ENCODE measurements at places on chromosomes 11 and 22.
A peak's percentile ranks its signal among the peaks of the same experiment; 100 is the strongest.

GRCh38 chr11:84865791-84866535 lies 761.2 kb downstream of the DLG2 start:
- DNase-seq: no peak

GRCh38 chr11:11038352-11038751 lies 180.5 kb upstream of the ZBED5 start:
- DNase-seq: no peak

DNA sequence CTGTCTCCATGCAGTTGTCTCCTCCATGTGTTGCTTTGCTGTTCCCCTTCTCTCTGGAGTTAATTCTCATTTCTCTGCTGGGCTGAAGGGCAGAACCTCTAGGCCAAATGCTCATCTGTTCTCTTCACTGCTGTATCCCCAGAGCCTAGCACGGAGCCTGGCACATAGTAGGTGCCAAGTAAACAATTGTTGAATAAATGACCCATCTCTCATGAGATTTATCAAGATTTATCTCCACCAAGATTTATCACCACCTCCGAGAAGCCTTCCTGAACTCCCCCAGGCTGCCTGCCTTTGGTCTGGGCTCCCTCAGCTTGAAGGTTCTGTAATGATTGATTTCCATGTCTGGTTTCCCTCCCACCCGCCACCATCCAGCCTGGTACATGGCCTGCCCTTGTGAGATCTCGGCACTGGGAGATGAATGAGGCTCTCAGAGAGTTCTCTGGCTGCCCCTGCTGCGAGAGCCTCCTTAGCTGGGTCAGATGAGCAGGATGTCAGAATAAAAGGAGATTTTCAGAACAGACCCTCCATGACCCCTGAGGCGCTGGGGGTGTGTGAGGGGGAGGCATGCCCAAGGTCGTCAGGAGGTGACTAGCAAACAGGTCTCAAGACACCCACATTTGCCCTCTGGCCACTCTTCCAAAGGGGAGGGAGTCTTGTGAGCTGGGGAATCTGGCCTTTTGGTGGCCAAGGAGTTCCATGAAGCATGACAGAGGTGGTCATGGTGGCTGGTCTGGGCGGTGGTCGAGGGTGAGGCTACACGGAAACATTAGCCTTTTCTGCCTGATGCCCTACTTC lies 2.4 kb upstream of the GDPD5 start:
- DNase-seq: no peak

GRCh38 chr11:60393016-60393415 lies 3.2 kb upstream of the MS4A14 start:
- DNase-seq: no peak

DNA sequence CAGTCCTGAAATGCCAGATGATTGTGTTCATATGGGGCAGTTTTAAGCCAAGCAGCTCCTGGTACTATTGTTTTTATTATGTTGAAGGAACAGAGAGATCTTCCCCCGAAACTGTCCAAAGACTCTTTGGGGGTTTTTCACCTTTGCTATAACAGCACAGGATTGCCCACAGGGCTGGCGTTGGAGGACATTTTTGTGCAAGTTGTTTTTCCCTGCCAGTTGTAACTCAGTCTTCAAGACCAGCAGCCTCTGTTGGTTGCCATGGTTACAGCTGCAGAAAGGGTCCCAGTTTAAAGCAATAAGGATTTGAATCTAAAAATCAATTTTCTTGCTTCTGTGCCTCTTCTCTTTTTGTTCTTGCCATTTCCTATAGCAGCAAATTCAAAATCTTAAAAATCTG lies 45.4 kb upstream of the YWHAH start:
- no peak for DNase-seq

GRCh38 chr11:130583801-130584211 lies 135.4 kb downstream of the ADAMTS15 start:
- DNase-seq: no peak

DNA sequence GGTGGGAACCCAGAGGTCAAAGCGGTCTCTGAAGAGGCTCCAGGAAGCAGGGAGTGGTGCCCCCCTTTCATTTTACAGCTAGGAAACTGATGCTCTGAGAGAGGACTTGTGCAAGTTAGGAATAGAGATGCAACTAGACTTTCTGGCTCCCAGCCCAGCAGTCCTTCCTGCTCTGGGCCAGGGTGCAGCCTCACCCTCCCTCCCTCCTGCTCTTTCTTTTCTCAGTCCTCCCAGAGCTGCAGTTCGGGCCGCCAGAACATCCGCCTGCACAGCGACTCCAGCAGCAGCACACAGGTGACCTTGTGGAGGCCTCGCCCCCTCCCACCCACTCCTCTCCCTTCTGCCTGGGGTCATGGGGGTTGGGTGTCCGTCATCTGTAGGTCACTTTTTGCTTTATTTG lies 51.5 kb downstream of the LHFPL7 start:
- DNase-seq: peak; percentile 4

DNA sequence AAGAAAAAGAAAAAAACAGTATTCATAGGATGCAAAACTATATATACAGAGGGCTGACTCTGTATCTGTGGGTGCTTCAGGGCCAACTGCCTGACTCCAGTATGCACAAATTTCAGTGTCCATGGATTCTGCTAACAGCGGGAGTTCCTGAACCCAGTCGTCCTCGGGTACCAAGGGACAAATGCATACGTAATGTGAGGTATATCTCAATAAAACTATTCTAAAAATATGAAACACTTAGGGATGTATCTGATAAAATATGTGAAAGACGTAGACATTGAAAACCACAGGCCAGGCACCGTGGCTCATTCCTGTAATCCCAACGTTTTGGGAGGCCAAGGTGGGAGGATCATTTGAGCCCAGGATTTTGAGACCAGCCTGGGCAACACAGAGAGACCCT lies 13.9 kb upstream of the COMT start:
- DNase-seq: no peak

- no peak for DNase-seq
Observed at GRCh38 chr22:49863931-49864330, 10.3 kb downstream of the ZBED4 start.

- DNase-seq: no peak
Observed at GRCh38 chr11:38266691-38267090, 1668.7 kb upstream of the RAG2 start.

DNA sequence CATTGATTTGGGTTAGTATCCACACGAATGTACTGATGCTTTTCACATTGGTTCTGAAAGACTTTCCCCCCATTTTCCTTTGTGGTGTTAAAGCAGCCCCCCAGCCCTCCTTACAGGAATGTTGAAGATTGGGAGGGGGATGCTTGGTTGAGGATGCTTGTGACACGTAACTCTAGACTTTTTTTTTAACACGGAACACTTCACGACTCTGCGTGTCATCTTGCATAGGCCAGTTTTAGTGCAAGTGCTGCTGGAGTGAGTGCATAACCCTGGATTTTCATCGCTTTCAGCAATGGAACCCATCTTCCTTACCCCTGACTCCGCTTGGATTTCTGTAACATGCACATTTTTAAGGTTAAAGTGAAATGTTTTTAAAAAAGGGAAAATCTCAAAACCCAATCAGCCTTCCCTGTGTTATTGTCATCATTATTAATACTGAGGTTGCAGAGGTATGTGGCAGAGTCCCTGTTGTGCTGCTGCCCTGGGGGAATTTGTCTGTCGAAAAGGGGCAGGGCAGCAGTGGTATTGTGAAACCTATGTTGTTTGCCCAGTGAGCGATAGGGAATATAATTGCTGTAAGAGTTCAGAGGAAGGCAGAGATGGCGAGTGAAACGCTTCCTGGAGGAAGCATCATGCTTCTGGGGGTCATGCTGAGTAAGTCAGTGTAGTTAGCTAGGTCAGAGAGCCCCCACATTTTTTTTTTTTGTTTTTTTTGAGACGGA lies 12.1 kb downstream of the CECR2 start:
- no peak for DNase-seq

DNA sequence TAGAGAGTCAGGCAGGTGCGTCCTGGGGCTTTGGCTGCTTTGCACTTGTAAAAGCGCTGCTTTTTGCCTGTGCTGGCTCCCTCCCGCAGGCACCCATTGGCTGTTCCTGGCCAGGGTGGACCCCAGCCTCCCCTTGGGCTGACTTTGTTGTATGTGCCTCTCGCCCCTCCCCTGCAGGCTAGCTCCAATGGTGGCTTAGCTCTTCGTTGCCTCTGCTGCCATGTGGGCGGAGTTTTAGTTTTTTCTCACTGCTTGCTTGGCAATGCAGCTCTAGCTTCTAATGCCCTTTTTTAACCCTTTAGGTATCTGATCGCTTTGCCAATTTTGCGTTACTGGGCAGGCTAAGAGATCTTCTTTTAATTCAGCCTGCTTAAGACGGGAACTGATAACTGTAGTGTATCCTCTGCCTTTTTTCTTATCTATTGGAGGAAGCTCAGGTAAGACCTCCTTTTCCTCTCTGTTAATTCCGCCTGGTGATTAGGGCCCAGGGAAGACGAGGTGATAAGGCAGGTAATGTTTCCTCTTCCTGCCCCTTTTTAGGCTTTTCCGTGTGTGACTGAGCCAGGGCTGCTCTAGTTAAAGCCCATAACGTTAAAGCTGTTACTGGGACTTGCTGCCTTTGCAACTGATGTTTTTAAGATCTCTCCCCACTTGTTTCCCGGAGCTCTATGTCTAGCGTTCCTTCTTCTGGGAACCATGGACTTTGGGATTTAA lies 11.7 kb upstream of the GLYATL1 start:
- no peak for DNase-seq

- DNase-seq: no peak
Observed at GRCh38 chr11:120035756-120036155, 102.2 kb downstream of the TRIM29 start.

DNA sequence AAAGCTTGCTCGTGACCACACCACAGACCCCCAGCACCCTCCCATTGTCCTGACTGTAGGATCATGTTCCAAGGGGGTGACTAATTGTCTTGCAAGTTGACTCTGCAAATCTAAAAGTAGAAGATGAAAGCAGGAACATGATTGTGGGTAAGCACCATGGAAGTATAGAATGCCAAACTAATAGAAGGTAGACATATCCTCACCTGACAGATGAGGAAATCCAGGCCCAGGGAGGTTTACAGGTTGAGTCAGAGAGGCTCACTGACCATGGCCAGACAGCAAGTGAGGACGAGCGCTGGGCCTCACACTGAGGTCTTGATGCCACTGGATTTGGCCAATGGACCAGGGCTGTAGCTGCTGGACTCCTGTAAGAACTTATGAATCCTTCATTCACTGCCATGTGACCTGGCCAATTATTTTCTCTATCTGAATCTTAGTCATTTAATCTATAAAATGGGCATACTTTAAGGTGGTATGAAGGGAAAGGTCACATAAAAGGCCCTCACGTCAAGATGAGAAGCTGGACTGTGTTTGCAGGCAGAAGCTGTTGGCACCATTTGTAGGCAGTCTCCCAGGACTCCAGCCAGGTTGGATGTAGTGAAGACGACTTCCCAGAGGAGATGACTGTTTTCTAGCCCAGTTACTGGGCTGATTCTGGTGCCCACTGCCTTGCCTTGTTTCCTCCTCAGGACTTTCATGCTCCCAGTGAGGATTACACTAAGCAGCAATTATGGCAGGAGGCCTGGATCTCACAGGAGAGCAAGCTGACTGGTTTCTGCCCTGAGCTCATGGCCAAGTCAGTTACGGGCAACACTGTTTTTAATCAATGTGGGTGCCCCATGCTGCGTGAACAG lies 54.6 kb downstream of the GAB4 start:
- no peak for DNase-seq

GRCh38 chr11:42225664-42226063 lies 766.2 kb upstream of the LRRC4C start:
- DNase-seq: no peak

- no peak for DNase-seq
Observed at GRCh38 chr11:105699203-105699602, 89.3 kb downstream of the GRIA4 start.

GRCh38 chr22:37752189-37753087 lies 55.3 kb upstream of the GCAT start:
- peak; percentile 83 for DNase-seq

- DNase-seq: no peak
Observed at GRCh38 chr22:49726701-49727101, 101.0 kb downstream of the BRD1 start.

DNA sequence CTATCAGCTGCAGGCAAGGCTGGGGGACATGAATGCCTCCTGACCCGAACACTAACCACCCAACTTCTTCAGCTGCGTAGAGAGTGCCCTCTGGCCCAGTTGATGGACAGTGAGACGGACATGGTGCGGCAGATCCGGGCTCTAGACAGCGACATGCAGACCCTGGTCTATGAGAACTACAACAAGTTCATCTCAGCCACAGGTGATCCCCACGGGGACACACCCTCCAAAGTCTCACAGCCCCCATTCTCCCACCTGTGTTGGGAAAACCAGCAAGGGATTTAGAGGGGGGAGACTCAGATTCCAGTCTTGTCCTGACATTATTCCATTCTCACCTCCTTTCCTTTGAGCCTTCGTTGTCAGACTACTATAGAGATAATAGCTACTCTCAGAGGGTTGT lies 912 bp downstream of the VPS51 start:
- no peak for DNase-seq

DNA sequence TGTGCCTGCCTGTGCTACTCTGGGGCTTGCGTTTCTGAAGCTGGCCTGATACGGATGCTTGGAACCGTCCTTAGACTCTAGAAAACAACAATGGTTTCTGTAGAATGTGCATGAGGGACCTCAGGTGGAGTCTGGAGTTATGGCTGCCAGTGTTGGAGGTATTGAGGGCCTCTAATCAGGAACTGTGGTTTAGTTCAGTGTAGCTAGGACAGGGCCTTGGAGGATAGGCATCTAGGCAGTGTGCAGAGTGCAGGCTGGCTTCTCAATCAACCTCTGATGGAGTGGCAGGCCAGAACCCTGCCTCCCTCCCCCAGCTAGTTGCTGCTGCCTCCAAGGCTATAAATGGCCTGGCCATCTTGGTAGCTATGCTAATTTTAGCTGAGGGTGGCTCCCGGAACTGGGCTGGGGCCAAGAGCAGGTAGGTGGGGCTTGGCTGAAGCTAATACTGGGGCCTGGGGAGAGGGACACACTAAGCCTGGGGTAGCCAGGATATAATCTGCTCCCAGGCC lies 4.0 kb downstream of the STIM1 start:
- no peak for DNase-seq

- DNase-seq: no peak
Observed at GRCh38 chr11:16393340-16393739, 37.0 kb upstream of the SOX6 start.

- DNase-seq: no peak
Observed at GRCh38 chr11:129208863-129209262, 16.7 kb upstream of the ARHGAP32 start.

- DNase-seq: no peak
Observed at GRCh38 chr11:125720781-125721180, 25.3 kb upstream of the PATE1 start.

DNA sequence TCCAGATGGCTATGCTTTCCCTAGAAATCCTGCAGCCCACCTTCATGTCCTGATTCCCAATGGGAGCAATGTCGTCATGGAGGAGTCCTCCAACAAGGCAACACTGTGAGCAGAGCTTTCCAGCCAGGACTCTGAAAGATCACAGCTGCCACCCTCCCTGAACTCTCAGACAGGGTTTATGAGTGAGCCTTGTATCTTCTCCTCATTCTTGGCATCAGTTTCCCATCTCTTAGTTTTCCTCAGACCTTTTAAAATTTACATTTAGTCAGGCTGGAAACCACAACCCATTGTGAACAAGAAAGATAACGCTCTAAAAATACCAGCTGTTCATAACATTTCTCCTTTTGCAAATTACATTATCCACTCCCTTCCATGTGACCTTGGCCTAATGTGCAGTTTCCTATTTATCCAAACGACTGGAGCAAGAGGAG lies 15.6 kb upstream of the LYVE1 start:
- no peak for DNase-seq

- no peak for DNase-seq
Observed at GRCh38 chr11:105991888-105992287, 30.2 kb downstream of the MSANTD4 start.

Measured in kidney capillary endothelial cell (primary cell).